Stimulated activated naive CD8-positive, alpha-beta T cell treated with anti-CD3 and anti-CD28 coated beads, Interleukin-15, amount 100 ng/mL, for 72 hours (primary cell): ENCODE measurements at places on chromosomes 1 and 21.

DNA sequence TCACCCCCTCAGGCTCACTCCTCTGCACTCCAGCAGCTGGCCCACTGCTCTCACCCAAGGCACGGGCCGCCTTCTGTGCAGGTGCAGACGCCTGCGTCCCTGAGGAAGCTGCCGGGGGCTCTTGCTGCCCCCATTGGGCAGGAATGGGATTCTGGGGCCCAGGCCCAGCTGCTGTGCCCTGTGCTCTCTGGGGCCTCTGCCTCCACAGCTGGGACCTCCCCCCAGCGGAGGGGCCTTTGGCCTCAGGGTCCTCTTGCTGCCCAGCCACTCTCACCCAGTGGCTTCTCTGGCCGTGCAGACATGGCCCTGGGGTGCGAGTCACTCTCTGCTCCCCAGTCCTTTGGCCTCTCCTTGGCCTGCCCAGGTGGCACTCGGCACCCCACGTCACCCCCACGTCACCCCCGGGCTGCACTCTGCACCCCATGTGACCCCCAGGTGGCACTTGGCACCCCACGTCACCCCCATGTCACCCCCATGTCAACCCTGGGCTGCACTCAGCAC, 19.1 kb upstream of the LRRC3 start:
- no peak for DNase-seq

DNA sequence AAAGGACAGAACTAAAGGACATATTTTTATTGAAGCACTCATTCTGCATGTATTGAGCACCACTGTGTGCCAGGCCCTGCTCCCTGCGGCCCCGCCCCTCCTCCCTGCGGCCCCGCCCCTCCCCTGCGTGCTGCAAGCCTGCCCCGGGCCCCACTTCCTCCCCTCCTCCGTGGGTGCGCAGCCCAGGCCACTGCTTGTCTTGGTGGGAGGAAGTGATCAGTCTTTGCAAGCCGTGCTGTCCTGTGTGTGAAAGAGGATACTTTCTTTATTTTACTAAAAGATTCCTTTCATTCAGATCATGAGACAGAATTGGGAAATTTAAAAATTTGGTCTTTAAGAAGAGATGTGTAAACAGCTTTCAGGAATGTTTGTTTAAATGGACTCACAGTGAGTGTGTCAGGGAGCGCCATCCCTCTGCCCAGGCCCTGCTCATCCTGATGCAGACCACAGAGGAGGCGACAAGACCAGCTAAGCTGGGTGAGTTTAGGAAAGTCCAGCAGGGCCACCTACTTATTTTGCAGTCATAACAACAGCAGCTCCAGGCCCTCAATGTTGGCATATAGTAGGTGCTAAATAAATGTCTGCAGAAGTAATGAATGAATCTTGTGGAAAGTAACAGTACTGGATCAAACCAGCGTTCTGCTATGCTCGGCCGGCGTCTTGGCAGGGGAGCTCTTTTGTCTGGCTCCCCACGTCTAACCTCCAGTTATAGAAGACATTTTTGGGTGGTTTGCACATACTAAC, 88.3 kb upstream of the SELENON start:
- peak; percentile 36 for DNase-seq

DNA sequence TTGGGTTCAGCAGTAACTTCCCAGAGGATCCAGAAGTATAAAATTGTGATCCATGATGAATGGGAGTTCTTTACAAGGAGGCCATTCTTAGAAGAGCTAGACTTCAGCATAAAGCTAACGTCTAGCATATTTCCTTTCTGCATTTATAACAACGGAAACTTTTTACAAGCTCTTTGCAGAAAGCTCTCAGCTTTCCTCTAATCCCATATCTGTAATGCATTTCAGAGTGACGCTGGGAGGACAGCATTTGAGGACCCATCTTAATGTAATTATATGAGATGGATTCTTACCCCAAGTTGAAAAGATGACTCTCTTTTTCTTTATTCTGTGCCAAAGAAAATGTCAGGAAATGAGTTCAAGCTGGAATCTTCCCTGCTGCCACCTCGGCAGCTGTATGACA, 132.0 kb upstream of the CACHD1 start:
- no peak for DNase-seq

DNA sequence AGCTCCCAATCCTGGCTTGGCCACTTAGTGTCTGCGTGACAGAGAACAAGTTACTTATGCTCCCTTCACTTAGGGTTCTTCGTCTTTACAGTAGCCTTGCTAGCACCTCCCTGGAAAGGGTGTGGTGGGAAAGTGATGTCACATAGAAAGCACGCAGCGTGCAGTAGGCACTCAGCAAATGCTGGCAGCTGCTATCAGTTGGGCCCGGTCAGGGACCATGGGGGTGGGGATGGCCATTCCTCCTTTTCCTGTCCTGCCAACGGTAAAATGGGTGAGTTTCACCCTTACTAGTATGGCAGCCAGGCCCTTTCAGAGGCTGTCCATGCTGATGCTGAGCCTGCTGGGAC, 6.2 kb upstream of the KCNA10 start:
- no peak for DNase-seq

DNA sequence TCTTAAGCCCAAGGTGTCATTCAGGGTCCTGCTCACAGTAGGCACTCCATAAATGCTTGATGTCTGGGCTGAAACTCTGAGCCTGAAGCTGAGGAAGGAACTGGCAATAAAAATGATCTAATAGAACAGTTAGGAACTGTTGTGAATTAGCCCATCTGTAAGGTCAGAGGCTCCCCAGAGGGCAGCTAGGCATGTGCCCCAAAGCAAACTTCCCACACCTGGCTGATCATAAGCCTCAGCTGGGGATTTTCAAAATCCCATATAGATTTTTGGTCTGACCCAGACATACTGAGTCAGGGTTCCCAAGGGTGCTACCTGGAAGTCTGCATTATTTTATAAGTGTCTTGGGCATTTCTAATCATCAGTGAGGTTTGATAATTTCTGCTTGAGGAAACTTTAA, 309.4 kb upstream of the PROX1 start:
- no peak for DNase-seq

GRCh38 chr1:44947063-44947773, 39.2 kb downstream of the EIF2B3 start:
- no peak for DNase-seq
